Activated naive CD8-positive, alpha-beta T cell treated with anti-CD3 and anti-CD28 coated beads, Interleukin-2, amount 50 U/mL, for 24 hours (primary cell): ENCODE measurements at places on chromosomes 4 and X.

GRCh38 chrX:40976981-40977380 lies 108.3 kb upstream of the USP9X start:
- DNase-seq = no peak
- no peaks in the 10 kb centered on the region for H3K27me3 ChIP-seq
- no peaks in the 10 kb centered on the region for H3K36me3 ChIP-seq
- peaks cover 8% of the 10 kb centered on the region for H3K4me1 ChIP-seq
- no peak overlapping the region for H3K4me3 ChIP-seq

- H3K27me3 ChIP-seq = no peaks in the 10 kb centered on the region
- peak overlapping the region; percentile 91 for H3K27ac ChIP-seq
- H3K4me3 ChIP-seq = peak overlapping the region; percentile 91
- peak; percentile 62 for DNase-seq
- H3K36me3 ChIP-seq = peaks cover 24% of the 10 kb centered on the region
- peaks cover 49% of the 10 kb centered on the region for H3K4me1 ChIP-seq
These were observed 839 bp downstream of the STK26 start for GRCh38 chrX:132023896-132024386.

GRCh38 chr4:111748157-111748556 lies 397.1 kb upstream of the FAM241A start:
- no peaks in the 10 kb centered on the region for H3K27me3 ChIP-seq
- DNase-seq = no peak
- no peak overlapping the region for H3K4me3 ChIP-seq
- no peak overlapping the region for H3K27ac ChIP-seq
- H3K36me3 ChIP-seq = no peaks in the 10 kb centered on the region

- no peak for DNase-seq
- peaks cover 15% of the 10 kb centered on the region for H3K27me3 ChIP-seq
- H3K4me3 ChIP-seq = no peak overlapping the region
- no peaks in the 10 kb centered on the region for H3K36me3 ChIP-seq
- peaks cover 15% of the 10 kb centered on the region for H3K4me1 ChIP-seq
- H3K27ac ChIP-seq = no peak overlapping the region
These were observed 226.7 kb downstream of the PALLD start for GRCh38 chr4:168723569-168723968.

- H3K27ac ChIP-seq = no peak overlapping the region
- H3K4me1 ChIP-seq = peaks cover 17% of the 10 kb centered on the region
- no peak for DNase-seq
- H3K27me3 ChIP-seq = no peaks in the 10 kb centered on the region
- H3K36me3 ChIP-seq = no peaks in the 10 kb centered on the region
- no peak overlapping the region for H3K4me3 ChIP-seq
These were observed 133.2 kb upstream of the RPS6KA3 start for GRCh38 chrX:20399728-20400414.

GRCh38 chrX:15786915-15787314 lies 3.4 kb upstream of the ZRSR2 start:
- no peak overlapping the region for H3K27ac ChIP-seq
- H3K27me3 ChIP-seq = no peaks in the 10 kb centered on the region
- H3K4me3 ChIP-seq = no peak overlapping the region
- H3K4me1 ChIP-seq = peaks cover 7% of the 10 kb centered on the region

DNA sequence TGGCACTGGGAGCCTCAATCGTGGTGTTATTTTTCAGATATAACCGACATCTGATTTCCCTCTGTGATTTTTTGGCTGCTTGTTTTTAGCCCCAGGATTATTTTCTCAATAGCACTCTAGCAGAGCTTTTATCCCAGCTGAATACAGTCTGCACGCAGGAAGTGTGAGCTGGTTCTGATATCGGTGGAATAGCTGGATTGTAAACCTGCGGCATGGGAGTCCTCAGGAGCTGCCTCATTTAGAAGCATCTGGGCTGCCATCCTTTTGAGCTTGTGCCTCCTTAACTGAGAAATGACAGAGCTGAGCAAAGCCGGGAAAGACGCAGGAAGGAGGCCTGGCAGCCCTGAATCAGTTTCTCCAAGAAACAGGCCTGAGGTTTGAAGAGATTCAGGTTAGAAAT lies 28.4 kb upstream of the GRPEL1 start:
- peaks cover 3% of the 10 kb centered on the region for H3K27me3 ChIP-seq
- H3K36me3 ChIP-seq = no peaks in the 10 kb centered on the region
- H3K4me3 ChIP-seq = no peak overlapping the region
- no peaks in the 10 kb centered on the region for H3K4me1 ChIP-seq

DNA sequence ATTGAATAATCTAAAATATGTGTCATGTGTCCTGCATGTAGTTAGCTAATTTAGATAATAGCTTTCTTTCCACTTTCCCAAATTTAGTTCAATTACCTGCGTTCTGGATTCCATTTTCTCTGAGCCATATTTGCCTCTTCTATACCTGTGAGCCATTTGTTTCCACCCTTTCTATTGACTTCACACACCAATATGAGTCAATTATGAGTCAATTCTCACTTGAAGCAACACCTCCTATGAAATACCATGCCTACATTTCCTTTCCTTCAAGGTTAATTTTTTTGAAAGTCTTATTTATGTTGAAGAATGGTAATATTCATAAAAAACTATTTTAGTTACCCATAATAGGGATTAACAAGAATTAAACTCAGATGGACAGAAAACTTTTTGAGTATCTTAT lies 25.8 kb downstream of the NPY2R start:
- no peak for DNase-seq
- peaks cover 2% of the 10 kb centered on the region for H3K27me3 ChIP-seq
- H3K36me3 ChIP-seq = no peaks in the 10 kb centered on the region
- no peak overlapping the region for H3K4me3 ChIP-seq
- H3K27ac ChIP-seq = no peak overlapping the region

DNA sequence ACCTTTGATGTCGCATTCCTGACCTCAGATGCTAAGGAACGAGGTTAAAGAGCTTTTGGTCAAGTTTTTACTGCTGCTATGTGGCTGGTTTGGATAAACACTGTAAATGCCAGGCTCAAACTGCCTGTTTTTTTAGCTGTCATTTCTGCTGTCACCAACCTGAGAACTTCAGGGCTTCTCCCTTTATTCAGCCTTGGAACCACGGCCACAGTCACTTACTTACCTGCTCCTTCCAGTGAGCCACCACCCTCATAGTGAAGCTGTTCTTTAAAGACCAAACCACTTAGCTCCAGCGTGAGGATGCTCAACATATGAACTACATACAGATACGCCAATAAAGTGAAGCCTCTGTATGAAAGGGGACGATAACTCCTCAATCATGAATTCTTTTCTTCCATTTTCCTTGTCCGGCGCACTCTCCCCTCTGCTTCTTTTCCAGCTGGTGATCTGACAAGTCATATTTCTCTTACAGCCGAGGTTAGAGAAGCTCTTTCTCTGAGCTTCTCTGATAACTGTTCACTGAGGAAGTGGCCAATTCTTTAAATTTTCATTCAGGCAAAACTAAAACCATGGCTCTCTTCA lies 152.8 kb upstream of the ANK2 start:
- H3K36me3 ChIP-seq = no peaks in the 10 kb centered on the region
- H3K27ac ChIP-seq = no peak overlapping the region
- no peak overlapping the region for H3K4me3 ChIP-seq
- peaks cover 12% of the 10 kb centered on the region for H3K27me3 ChIP-seq
- no peak for DNase-seq

DNA sequence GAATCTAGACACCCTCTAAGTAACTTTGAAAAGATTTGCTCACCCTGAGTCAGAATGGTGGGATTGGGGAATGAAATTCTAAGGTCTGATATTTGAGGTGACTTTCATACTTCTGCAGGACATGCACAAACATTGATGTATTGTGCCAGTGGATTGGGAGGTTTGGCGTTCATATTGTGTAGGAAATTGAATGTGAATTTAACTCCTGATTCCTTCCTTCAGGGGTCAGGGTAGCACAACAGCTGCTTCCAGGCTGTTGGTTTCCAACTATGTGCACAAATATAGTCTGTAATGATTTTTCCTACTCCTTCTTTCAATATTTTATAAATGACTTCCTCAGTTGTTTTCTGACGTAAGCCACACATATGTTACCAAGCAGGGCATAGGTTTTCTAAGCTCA lies 3.1 kb downstream of the IL1RAPL1 start:
- H3K4me3 ChIP-seq = no peak overlapping the region
- peaks cover 4% of the 10 kb centered on the region for H3K27me3 ChIP-seq
- H3K4me1 ChIP-seq = no peaks in the 10 kb centered on the region
- H3K36me3 ChIP-seq = no peaks in the 10 kb centered on the region

GRCh38 chr4:13641084-13641483 lies 13.6 kb upstream of the BOD1L1 start:
- no peaks in the 10 kb centered on the region for H3K36me3 ChIP-seq
- no peak overlapping the region for H3K27ac ChIP-seq
- H3K4me1 ChIP-seq = no peaks in the 10 kb centered on the region
- H3K4me3 ChIP-seq = no peak overlapping the region
- peaks cover 18% of the 10 kb centered on the region for H3K27me3 ChIP-seq
- DNase-seq = no peak

DNA sequence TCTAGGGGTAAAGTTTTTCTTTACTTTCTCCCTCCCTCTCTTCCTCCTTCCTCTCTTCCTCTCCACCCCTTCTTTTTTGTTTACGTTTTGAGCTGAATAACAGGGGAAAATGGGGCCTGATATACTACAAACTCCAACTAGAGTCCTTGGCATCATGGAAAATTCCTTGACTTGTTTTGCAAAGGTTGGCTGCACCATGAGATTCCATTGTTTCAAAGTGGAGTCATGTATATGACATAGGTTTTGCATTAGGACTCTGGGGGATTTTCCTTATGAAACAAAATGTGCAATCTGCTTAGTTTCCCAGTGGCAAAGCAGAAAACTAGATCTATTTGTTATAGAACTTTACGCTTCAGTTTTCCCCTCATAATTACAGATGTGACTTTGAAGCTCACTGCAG lies 233.5 kb upstream of the PGRMC2 start:
- no peak overlapping the region for H3K27ac ChIP-seq
- H3K4me3 ChIP-seq = no peak overlapping the region
- H3K36me3 ChIP-seq = no peaks in the 10 kb centered on the region
- no peaks in the 10 kb centered on the region for H3K27me3 ChIP-seq

GRCh38 chrX:8939322-8939721 lies 94.6 kb downstream of the FAM9B start:
- H3K4me1 ChIP-seq = no peaks in the 10 kb centered on the region
- H3K27me3 ChIP-seq = no peaks in the 10 kb centered on the region
- no peak overlapping the region for H3K27ac ChIP-seq
- no peak overlapping the region for H3K4me3 ChIP-seq

DNA sequence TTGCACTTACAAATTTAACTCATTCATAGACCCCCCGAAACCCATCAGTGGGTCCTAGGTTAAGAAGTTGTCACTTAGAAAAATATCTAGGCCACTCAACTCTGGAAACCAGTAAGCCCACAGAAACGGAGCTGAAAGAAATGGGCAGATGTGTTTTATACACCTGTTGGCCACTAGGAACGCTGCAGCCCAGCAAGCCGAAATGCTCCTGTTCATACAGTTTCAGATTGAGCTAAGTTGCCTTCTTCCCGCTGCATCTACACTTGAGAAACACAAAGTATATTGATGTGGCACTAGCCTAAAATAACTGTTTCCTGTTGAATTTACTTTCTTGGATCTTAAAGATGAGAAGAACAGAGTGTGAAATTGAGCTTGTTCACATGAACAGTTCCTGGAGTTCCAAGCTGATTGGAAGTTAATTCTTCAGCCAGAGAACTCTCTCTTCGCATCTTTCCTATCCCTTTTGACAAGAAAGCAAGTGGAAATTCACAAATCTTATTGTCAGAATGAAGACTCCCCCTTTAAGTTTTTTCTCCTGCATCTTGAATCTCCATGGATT lies 174.1 kb downstream of the RBMX2 start:
- peaks cover 5% of the 10 kb centered on the region for H3K27me3 ChIP-seq
- no peak overlapping the region for H3K4me3 ChIP-seq
- no peak overlapping the region for H3K27ac ChIP-seq

DNA sequence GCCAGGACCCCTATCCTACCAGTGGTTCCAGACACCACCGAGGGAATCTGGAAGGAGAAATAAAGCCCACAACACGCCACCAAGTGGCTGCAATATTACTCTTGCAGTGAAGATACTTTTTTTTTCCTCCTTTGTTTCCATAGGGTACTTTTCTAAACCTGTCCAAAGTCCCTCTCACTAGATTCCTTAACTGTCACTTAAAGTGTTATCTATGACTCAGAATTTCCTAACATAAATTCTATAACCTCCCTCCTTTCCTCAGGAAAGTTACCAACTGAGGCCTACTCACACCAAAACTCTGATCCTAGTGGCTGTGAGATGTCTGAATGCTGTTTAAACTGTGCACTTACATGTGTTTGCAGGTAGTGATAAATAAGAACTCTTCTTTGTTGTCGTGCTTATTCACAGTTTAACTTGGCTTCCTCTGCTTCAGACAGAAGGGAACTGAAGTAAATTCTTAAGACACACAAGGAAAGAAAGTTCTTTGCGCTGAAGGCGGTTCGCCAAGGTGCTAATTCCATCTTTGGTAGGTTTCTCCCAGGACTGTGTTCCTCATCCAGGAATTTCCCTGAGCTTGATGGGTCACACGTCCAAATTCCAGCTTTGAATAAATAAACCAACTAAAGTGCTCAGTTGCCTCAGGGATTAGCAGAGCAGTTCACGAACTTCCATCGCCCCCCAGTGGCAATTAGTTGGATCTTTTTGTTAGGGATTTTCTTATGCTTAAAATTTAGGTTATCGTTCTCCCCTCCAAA lies 10.7 kb upstream of the HCCS start:
- H3K36me3 ChIP-seq = peaks cover 4% of the 10 kb centered on the region
- no peaks in the 10 kb centered on the region for H3K4me1 ChIP-seq
- H3K27ac ChIP-seq = no peak overlapping the region
- H3K27me3 ChIP-seq = no peaks in the 10 kb centered on the region
- no peak overlapping the region for H3K4me3 ChIP-seq
- no peak for DNase-seq

GRCh38 chrX:72236841-72237240 lies 2.0 kb downstream of the ERCC6L start:
- H3K27me3 ChIP-seq = no peaks in the 10 kb centered on the region
- H3K4me3 ChIP-seq = no peak overlapping the region
- H3K4me1 ChIP-seq = peaks cover 8% of the 10 kb centered on the region
- no peak for DNase-seq

- no peaks in the 10 kb centered on the region for H3K36me3 ChIP-seq
- no peak overlapping the region for H3K4me3 ChIP-seq
- no peaks in the 10 kb centered on the region for H3K4me1 ChIP-seq
These were observed 78.6 kb upstream of the BOD1L1 start for GRCh38 chr4:13706120-13706519.

DNA sequence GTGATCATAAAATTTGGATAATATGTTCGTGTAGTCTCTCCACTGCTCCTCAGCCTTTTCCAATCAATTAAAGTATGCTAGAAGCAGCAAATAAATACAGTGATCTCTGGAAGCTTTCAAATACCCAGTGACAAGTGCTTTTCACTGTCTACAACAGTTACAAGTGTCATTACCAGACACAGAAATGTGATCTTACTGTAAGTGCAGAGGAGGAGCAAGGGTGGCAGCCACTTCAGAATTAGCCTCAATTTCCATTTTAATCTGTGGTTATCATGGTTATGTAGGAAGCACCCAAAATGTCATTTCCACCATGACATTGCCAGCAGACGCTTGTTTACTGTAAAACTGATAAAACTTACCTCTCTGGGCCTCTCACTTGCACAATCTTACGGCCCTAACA lies 133.9 kb upstream of the ADAMTS3 start:
- H3K27me3 ChIP-seq = peaks cover 2% of the 10 kb centered on the region
- no peak for DNase-seq
- no peak overlapping the region for H3K27ac ChIP-seq
